ENCODE measurements at places on chromosomes 2 and 18.

DNA sequence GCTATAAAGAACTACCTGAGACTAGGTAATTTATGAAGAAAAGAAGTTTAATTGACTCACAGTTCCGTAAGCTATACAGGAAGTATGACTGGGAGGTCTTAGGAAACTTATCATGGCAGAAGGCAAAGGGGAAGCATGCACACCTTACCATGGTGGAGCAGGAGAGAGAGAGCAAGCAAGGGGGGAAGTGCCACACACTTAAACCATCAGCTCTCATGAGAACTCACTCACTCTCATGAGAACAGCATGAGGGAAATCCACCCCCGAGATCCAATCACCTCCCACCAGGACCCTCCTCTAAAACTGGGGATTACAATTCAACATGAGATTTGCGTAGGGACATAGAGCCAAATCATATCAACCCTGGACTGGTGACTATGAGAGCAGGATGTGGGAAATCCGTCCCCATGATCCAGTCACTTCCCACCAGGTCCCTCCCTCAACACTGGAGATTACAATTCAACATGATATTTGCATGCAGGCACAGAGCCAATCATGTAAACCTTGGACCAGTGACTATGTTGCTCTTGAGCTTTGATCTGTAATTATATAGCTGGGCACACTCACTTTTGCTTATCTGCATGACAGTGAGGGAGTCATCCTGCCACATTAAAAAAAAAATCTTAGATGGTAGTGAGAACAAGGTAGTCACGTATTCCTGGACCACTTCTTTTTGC lies 12.9 kb downstream of the ADAM23 start:
- DNase-seq = no peak

DNA sequence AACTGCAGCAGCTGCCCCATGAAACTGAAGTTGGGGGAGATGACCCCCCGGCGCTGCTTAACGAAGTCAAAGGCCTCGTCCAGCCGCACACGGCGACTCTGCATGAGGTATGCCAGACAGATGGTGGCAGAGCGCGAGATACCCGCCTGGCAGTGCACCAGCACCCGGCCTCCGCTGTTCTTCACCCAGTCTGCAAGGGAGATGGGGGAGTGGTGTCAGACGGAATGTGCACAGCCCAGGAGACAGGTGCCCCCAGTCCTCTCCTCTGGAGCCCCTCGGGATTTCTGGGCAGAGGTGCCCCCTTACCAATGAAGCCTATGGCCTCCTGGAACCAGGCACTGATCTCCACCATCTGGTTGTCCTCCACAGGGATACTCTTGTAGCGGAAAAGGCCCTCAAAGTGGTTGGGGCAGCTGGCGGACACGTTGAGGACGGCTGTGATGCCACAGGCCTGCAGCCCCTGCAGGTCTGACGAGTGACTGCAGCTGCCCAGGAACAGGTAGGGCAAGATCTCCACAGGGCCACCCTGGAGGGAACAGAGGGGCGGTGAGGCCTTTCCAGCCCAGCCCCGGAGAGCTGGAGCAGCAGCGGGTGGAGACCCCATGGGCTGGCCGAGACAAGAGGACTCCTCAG lies 1.3 kb downstream of the DUSP2 start:
- DNase-seq = peak; percentile 36

DNA sequence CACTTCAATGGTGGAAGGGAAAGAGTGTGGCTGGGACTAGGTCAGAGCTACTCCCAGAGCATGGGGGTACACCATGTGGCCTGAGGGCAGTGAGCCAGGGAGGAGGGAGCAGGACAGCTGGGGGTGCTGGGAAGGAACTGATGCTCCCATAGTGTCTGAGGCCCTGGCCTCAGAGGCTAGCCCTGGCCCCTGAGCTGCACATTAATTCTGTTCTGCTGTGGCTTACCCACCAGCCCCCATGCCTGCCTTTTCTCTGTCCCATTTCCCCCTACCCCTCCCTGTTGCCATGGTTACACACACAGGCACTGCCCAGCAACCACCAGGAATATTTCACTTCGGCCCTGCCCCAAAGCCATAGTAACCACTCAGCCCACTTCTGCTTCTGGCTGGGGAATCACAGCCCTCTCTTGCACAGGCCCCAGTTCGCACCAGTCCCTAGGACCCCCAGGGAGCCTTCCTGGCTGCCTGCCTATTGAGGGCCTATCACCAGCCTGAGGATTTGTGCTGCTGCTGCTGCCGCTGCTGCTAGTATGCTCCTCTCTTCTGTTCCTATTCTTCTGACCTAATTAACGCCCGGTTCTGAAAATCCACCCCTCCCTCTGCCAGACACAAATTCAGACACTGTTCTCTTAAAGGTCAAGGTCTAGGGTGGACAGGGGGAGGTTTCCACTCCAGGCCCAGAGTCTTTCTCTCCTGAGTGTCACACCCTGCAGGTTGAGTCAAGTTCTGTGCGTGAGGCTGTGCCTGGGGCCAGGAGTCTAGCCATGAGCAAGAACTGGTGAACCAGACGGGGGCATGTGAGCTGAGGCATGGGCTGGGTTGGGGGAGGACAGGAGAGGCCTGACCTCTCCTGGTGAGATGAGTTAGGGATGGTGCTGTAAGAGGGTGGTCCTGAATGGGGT lies 87.1 kb upstream of the MCFD2 start:
- no peak for DNase-seq

- DNase-seq = no peak
Measured at GRCh38 chr2:40218679-40219078, 233.2 kb downstream of the SLC8A1 start.

DNA sequence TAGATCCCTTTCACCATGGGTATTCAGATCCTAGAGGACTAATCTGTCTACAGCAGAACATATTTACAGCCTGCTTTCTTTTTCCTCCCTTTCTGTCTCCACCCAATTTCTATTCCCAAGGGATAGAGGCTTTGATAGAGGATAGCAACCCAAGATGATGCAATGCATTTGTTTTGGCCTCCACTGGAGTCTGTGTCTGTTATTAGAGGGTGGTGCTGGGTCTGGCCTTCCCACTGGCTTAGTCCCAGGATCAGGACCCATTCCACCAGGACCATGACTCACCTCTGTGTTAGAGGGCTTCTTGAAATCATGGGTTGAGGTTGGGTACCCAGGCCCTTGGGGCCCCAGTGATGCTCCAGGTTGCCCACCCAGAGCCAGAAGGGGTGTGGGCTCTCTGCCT lies 239.7 kb upstream of the TNP1 start:
- no peak for DNase-seq

GRCh38 chr2:75574106-75574505 lies 13.4 kb upstream of the EVA1A start:
- no peak for DNase-seq

GRCh38 chr2:240759459-240759858 lies 60.6 kb downstream of the KIF1A start:
- no peak for DNase-seq

All from stimulated activated CD4-positive, alpha-beta T cell treated with anti-CD3 and anti-CD28 coated beads, Interleukin-12 subunit alpha, Interleukin-12 subunit beta, amount 100 ng/mL, for 24 hours (primary cell).